Activated CD4-positive, alpha-beta T cell treated with anti-CD3 and anti-CD28 coated beads, Interleukin-2, amount 10 ng/mL, durations not matched to agents 24 days and 14 days (primary cell): ENCODE measurements at places on chromosomes 2 and 18.

- DNase-seq = no peak
Measured at GRCh38 chr2:191719261-191719660, 41.3 kb downstream of the NABP1 start.

- no peak for DNase-seq
Measured at GRCh38 chr2:156590085-156590739, 154.0 kb downstream of the GPD2 start.

DNA sequence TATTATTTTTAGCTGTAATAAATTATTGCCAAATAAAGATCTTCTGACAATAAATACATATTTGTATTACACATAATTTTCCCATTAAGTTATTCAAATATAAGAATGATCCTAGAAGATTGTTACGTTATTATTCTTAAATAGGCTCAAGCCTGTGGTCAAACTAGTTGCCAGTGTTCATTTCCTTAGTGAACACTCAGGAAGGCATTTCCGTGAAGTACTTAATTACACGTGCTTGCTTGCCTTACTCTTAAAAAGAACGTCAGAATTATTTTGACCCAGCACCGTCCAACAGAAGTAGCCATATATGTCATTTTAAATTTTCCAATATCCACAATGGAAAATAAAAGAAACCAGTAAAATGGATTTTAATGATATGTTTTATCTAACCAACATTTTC lies 249.8 kb downstream of the TXNL1 start:
- no peak for DNase-seq

GRCh38 chr18:36734596-36734995 lies 94.2 kb downstream of the TPGS2 start:
- DNase-seq = no peak

DNA sequence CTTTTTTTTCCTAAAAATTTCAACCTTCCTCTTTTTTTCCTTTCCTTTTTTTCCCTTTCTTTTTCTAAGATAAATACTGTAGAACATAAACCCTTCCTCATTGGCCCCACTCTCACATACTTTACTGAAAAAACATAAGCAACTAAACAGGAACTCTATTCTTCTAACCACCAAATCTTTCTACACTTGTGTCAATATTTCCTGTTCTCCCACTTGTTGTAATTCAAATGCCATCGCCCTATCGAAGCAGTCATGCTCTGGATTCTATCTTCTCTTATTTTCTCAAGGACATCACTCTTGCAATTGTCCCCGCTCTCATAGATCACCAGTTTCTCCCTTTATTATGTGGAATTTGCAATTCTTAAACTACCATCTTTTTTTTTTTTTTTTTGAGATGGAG lies 20.2 kb upstream of the SSB start:
- no peak for DNase-seq

DNA sequence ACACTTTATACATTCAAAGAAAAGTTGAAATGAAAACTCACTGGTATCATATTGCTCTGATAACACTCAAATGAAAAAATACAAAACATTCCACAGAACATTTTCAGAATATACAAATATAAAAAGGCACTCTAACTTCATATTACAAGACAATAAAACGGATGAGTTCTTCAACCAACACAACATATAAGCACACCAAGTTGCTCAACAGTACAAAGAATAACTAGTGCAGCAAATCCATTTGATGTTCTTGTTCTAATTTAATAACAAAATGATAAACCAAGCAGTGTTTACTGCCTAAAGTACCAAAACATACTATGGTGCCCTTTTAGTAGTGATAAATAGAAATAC lies 60.8 kb upstream of the PGAP1 start:
- no peak for DNase-seq

DNA sequence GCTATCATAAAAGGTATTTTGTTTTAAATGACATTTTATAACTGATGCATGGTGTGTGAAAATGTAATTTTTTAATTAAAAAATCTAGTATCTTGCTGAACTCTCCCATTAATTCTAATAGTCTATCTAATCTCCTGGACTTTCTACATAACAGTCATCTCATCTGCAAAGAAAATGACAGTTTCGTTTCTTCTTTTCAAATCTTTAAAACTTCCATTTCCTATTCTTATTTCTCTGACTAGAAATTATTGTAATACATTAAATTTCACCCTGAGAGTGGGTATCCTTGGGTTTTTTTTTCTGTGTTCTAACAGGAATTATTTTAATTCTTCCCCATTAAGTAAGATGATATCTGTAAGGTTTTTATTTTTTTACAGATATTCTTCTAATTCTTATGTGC lies 120.1 kb downstream of the KCNF1 start:
- no peak for DNase-seq

DNA sequence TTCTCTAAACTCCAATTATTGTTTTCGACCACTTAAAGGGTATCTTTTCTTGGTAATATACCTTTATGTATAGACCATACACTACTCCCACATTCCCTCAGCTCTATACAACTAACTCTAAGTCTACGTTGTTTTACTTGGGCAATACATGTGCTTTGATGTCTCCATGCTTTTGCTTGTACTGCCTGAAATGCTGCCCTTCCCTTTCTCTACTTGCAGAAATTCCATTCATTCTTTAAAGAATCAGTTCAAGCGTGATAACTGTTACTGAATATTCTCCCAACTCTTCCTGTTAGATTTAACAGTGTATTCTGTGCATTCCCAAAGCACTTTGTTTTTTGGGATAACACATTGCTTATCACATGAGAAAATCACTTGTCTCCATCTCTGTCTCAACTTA lies 157.0 kb upstream of the AQP4 start:
- DNase-seq = no peak

GRCh38 chr2:152598975-152599759 lies 118.1 kb downstream of the PRPF40A start:
- DNase-seq = no peak

DNA sequence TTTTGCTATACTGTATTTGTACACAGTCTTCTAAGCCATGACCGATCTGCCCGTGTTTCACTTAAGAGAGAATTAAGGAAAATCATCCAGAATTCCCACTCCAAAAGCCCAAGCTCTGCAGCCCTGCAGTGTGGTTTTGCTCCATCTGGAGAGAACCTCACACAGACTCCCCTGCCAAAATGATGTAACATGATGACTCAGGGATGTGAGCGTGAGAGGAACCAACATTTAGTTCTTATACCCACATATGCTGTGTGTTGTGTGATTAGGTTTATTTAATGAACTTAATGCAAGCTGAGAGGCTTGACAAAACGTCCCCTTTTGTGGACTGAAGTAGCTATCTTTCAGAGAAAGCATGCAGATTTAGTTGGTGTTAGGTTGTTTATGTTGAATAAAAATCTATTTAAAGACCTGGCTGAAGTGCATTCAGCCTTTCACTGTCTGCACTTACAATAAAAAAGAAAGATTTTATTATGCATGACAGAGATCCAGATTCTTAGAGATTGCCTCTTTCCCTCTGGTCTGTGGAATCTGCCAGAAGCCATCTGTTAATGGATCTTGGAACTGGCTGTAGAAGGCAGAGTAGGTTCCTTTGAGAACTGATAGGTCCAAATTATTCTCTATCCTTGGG lies 6.3 kb downstream of the RAB12 start:
- DNase-seq = no peak

GRCh38 chr18:66616523-66616983 lies 12.7 kb upstream of the CDH19 start:
- no peak for DNase-seq

GRCh38 chr2:201785135-201785534 lies 4.4 kb upstream of the ALS2 start:
- DNase-seq = no peak

GRCh38 chr2:1988049-1988448 lies 243.7 kb upstream of the PXDN start:
- DNase-seq = no peak

- no peak for DNase-seq
Measured at GRCh38 chr2:66602341-66602740, 167.4 kb downstream of the MEIS1 start.

- DNase-seq = peak; percentile 70
Measured at GRCh38 chr2:174012347-174013314, 47.5 kb upstream of the SP3 start.

DNA sequence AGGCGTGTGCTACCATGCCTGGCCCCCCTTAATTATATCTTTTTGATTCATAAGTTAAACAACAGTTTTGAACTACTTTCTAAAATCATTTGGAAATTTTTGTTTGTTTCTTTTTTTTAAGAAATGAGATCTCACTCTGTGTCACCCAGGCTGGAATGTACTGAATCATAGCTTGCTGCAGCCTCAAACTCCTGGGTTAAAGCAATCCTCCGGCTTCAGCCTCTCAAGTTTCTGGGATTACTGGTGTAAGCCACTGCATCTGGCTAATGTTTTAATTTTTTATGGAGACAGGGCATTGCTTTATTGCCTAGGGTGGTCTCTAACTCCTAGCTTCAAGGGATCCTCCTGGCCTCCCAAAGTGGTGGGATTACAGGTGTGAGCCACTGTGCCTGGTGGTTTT lies 71.5 kb downstream of the BABAM2 start:
- no peak for DNase-seq

GRCh38 chr2:38436227-38436664 lies 59.2 kb upstream of the ATL2 start:
- no peak for DNase-seq

GRCh38 chr2:59726228-59727120 lies 827.0 kb downstream of the BCL11A start:
- DNase-seq = no peak

DNA sequence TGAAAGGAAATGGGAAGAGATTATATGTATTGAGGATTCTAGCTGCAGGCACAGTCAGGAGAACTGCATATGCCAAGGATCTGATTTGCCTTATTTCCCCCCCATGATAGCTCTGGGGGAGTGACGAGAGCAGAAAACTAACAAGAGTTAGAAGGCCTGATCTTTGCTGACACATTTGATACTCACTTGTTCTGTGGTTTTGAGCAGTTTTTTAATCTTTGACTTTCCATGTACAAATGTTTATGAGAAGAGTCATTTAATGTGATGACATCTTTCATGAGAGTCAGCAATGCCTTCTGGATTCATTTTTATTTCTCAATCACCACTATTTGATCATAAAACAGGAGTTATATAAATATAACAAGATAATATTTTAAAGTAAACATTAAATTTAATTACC lies 12.7 kb upstream of the SERPINB7 start:
- no peak for DNase-seq

GRCh38 chr2:71466301-71467179 lies 13.2 kb downstream of the DYSF start:
- peak; percentile 65 for DNase-seq

GRCh38 chr2:134259994-134260393 lies 6.1 kb downstream of the MGAT5 start:
- DNase-seq = no peak

DNA sequence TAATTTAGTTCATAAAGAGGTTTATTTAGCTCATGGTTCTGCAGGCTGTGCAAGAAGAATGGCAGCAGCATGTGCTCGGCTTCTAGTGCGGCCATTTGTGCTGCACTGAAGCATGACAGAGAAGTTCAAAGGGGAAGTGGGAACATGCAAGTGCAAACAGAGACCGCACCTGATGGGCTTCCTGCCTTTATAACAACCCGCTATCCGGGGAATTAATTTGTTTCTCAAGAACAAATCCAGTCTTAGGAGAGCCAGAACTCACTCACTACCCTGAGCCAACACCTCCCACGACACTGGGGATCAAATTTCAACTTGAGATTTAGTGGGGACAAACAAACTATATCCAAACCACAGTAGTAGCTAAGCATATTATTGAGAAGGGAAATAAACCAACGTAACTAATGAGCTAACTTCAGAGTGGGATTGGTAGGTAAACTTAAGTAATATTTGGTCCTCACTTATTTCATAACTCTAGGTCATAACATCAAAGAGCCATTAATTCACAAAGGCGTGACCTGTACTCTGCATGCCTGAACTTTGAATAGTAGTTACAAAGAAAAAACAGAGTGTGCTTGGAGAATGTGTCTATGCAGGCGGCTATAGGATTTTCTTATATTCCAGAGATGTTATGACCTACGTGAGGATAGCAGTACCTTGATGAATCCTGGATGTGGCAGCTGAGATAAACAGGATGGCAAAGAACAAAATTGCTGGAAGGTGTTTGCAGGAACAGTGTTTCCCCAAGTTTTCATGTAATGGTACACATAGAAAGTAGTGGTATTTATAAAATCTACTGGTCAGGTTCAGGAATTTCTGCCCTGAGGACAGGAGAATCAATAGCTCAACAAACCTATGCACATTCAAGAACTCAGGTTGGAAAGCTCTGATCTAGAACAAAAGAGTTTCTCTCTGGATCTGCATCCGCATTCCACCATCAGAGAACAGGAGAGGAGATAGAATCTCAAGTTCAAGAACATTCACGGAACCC lies 845.9 kb upstream of the ID2 start:
- DNase-seq = peak; percentile 54

- DNase-seq = no peak
Measured at GRCh38 chr2:157229572-157229971, 27.9 kb upstream of the GALNT5 start.

DNA sequence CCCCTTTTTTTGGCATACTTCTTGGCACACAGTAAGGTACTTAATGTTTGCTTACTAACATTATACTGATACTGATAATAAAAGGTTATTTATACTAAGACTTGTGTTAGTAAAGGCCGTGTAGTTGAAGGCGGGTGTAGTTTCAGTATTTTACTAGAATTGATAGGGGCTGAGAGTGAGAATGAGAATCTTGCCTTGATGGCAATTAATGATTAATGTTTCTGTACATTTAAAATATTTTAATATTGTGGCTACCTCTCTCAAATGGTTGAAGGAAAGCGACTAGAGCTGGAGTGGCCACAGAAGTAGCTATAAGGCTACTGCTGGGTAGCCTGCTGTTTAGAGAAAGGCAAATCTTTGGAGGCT lies 29.3 kb downstream of the PELI1 start:
- DNase-seq = no peak

- DNase-seq = no peak
Measured at GRCh38 chr2:119694845-119695521, 16.0 kb downstream of the TMEM177 start.

- peak; percentile 82 for DNase-seq
Measured at GRCh38 chr18:72652990-72653593, 109.0 kb upstream of the CBLN2 start.

DNA sequence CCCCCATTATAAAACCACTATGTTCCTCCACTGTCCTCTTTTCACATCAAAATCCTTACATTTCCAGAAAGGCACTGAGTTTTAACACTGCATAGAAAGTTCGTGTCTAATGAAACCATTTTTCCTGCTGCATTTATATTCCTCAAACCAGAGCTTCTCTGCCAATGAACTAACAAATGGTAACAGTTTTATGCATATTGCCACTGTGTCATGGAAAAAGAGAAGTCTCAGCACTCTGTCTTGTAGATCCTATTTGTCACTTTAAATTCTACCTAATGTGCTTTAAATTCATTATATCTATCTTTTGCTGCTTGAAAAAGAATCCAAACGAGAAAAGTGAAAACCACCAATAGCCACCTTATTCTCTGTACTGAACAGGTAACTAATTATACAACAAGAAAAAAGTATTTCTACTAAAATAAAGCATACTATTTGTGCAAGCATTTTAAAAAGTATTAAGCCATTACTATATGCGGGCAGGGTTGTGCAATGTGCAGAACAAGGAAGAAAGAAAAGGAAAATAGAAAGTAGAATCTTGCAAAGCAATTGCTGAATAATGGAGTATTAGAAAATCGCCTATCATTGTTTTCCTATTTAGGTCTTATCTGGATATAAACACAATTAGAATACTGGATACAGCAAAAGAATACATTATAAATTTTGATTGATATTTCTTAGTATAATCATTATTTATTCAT lies 328.9 kb downstream of the ZEB2 start:
- DNase-seq = no peak
